ENCODE measurements at places on chromosomes 5 and 9.

DNA sequence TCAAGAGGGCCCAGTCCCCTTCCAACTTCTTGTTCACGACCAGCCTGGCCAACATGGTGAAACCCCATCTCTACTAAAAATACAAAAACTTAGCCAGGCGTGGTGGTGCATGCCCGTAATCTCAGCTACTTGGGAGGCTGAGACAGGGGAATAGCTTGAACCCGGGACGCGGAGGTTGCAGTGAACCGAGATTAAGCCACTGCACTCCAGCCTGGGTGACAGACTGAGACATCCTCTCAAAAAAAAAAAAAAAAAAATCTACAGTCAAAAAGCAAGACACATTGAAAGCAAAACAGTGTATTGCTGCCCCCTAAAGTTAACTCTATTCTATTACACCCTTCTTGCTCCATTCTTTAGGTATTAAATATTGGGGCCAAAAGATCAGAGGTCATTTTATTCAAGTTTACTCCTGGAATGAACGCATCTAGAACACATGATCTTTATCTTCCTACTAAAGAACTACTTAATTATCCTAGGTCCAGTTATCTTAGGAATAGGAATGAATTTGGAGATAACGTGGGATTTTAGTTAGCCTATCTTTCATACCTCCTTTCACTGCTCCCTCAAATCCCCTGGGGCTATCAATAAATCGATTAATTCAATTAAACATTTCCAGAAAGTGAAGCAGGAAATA, 2.4 kb downstream of the ATG12 start:
- no peak for DNase-seq

DNA sequence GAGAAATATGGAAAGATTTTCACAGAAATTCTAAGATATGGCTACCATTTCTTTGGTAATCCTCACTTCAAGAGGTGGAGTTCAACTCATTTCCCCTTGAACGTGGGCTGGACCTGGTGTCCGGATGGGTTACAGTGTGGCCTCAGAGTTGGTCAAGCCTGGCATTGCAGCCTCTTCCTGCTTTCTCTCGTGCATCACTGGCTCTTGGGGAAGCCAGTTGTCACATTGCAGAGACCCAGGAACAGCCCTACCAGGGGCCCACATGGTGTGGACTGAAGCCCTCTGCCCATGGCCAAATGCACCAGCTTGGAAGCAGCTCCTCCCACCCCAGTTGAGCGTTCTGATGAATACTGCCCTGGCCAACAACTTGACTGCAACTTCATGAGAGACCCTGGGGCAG, 47.7 kb upstream of the FCN1 start:
- no peak for DNase-seq

DNA sequence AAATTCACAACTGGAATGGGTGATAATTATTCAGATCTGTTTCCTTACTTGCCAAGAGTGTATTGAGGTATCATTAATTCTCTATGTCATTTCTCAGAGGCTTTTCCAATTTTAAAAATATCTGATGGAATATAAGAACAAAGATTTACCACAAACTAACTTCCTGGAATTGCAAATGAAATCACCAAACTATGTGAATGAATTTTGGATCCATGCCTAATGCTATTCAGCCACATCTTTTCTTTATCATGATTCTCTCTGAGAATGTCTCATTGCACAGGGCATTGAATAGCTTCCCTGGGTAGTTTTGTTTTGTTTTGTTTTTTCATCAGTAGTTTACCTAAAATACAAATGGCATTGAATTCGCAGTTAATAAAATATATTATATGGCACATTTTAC, 146.9 kb upstream of the FBN2 start:
- peak; percentile 86 for DNase-seq

- DNase-seq, result no peak
Observed at GRCh38 chr5:138258704-138259292, 15.6 kb downstream of the GFRA3 start.

GRCh38 chr9:134766587-134766986, 114.0 kb upstream of the FCN2 start:
- DNase-seq, result no peak

DNA sequence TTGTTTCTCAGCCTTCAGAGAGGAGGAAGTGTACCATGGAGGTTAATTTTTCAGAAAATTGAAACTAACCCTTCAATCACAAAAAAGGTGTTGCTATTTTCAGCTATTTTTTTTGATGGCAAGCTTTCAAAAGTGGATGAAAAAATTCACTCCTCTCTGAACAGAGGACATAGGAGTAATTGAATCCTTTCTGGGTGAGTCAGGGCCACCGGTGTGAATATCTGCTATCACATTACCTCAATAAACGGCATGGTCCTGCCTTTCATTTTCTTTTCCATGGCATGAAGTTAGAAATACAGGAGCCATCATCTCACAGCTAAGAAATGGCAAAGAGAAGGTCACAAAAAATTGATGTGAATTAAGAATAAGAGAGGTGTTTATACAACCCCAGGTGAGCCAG, 90.2 kb upstream of the CCDC112 start:
- no peak for DNase-seq

DNA sequence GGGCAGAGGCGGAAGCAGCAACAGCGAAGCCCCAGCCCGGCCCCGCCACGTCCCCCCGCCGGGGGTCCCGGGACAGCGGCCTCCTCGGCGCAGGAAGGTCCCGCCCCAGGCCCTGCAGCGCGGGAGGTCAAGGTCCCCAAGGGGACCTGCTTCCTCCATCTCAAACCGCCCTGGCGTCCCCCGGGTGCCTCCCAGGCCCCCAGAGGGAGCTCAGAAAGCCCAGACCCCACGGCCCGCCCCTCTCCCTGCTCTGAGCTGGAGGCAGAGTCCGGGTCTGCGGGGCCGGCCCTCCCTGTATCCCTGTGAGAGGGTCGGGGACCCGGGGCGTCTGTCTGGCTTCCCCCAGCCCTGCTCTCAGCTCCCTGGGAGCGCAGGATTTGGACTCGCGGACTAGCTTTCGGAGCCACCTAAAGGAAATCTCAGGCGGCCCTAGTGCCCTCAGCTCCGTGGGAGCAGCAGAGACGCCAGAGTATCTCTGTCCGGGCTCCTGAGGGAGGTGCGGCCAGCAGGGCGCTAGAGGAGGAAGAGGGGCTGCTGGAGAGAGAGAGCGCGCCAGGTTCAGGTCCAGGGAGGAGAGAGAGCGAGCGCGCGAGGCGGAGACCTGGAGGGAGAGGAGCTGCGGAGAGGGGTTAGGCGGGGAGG, 30.7 kb downstream of the EXOC3 start:
- DNase-seq, result no peak

- DNase-seq, result no peak
Observed at GRCh38 chr9:107874591-107875369, 385.2 kb upstream of the KLF4 start.

- no peak for DNase-seq
Observed at GRCh38 chr9:38149647-38150046, 80.6 kb upstream of the SHB start.

- DNase-seq, result no peak
Observed at GRCh38 chr9:75117564-75117963, 29.2 kb downstream of the OSTF1 start.

GRCh38 chr9:125537442-125538091, 169.4 kb downstream of the MAPKAP1 start:
- DNase-seq, result no peak

DNA sequence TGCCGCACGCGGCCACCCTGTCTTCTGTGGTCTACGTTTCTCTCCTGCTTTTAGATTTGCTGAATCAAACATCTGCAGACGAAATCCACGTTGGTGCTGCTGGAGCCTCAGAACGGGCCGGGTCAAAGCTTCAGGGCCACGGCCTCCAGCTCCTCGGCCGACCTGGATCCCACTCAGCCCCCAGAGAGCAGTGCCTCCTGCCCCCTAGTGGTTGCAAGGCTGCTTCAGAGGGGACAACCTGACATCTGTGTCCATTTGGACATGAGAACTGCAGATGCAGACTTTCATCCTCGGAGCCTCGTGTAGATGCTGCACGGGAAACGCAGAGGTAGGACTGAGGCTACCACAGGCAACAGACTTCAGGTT, 23.0 kb upstream of the SLC6A3 start:
- DNase-seq, result no peak

- no peak for DNase-seq
Observed at GRCh38 chr5:135678640-135679268, 100.0 kb upstream of the CXCL14 start.

GRCh38 chr5:120568711-120569110, 104.6 kb downstream of the PRR16 start:
- DNase-seq, result no peak

- DNase-seq, result no peak
Observed at GRCh38 chr5:137621861-137622823, 113.7 kb downstream of the KLHL3 start.

DNA sequence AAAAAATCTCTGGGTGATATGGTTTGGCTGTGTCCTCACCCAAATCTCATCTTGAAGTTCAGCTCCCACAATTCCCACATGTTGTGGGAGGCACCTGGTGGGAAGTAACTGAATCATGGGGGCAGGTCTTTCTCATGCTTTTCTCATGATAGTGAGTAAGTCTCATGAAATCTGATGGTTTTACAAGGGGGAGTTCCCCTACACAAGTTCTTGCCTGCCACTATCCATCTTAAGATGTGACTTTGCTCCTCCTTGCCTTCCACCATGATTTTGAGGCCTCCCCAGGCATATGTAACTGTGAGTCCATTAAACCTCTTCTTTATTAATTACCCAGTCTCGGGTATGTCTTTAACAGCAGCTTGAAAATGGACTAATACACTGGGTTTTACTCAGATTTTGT, 513.9 kb downstream of the TLE4 start:
- no peak for DNase-seq

DNA sequence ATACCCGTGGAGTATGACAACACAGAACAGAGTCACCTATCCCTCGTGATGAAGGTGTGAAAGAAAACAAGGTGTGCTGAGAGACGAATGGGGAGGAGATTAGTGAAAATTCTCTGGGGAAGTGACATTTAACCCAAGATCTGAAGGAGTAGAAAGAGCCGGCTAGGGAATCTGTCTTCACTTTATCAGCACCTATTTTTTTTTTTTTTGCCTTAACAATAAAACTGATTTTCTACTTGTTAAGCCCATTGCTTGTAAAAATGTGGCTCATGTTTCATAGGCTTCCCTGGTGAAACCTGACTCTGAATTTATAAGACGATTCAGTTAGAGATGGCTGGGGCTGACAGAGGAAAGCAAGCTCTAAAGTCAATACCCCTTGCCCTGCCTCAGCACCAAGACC, 322.6 kb upstream of the MSX2 start:
- DNase-seq, result no peak

GRCh38 chr5:173315495-173316338, 12.5 kb downstream of the STC2 start:
- peak; percentile 68 for DNase-seq

DNA sequence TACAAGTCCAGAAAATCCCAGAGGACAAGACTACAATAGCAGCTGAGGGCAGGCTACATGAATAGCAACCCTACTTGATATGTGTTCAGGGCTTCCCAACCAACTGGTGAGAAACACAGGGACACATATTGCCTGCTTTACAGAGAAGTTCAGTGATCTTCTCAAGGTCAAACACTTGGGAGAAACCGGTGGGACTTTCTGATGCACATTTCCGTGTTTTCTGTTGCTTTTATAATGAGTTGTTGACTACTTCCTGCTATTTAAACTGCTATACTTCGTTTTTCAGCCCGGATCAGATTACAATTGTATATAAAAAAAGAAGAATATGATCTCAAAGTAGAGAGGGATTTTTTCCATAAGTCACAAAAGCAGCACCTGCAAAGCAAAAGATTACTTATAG, 175.1 kb downstream of the SNX18 start:
- DNase-seq, result no peak

GRCh38 chr9:18614116-18614515, 140.2 kb downstream of the ADAMTSL1 start:
- DNase-seq, result no peak

GRCh38 chr9:109560470-109561132, 62.5 kb upstream of the PTPN3 start:
- no peak for DNase-seq

DNA sequence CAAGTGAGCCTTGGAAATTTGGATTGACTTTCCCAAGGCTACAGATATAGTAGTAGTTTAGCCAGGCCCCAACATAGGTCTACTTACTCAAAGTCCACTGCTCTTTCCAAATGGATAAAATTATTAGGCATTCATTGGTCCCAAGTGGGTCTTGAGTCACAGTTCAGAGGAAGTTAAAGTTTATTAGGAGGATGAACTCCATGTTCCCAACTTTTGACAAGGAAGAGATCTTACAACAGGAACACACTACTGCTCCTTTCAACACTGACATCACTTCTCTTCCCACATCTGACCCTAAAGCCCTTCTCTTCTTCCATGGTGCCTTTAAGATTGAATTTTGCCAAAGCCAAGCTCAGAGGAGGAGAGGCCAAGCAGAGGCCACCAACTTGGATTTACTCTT, 234.5 kb upstream of the TRIM32 start:
- no peak for DNase-seq

DNA sequence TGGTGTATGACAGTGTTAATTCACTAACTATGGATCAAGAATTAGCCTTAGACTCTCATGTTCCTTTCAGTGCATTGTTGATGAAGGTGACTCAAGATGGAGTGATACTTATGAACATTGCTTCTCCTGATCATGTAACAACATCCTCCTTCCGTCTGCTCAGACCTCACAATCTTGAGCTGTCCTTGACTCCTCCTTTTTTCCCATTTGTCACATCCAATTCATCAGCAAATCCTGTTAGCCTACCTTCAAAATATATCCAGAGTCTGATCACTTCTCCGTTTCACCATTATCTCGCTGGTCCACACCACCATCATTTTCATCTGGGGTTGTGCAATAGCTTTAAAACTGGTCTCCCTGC, 9.2 kb upstream of the SEMA6A start:
- DNase-seq, result no peak

GRCh38 chr9:106207298-106207697, 513.0 kb downstream of the TMEM38B start:
- DNase-seq, result no peak

GRCh38 chr5:137199966-137200365, 299.2 kb downstream of the SPOCK1 start:
- DNase-seq, result no peak

DNA sequence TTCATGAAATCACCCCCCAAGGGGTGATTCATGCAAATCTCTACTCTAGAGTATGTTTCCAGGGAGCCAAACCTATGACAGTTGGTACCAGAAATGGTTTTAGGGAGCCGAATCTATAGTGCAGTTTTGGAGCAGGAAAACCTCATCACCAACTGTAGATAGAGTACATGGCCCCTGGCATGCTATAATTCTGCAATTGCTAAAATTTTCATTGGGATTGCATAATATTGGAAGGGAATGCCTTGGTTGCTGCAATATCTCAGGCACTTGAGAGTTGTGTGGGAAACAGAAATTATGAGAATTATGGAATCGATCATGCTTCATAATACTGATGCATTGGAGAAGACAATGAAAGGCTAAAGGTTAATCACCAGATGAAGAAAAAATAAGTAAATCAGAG, 148.2 kb upstream of the PLPPR1 start:
- no peak for DNase-seq

- DNase-seq, result no peak
Observed at GRCh38 chr5:82586181-82586580, 308.0 kb upstream of the RPS23 start.
